ENCODE measurements at places on chromosomes 1 and 21.

DNA sequence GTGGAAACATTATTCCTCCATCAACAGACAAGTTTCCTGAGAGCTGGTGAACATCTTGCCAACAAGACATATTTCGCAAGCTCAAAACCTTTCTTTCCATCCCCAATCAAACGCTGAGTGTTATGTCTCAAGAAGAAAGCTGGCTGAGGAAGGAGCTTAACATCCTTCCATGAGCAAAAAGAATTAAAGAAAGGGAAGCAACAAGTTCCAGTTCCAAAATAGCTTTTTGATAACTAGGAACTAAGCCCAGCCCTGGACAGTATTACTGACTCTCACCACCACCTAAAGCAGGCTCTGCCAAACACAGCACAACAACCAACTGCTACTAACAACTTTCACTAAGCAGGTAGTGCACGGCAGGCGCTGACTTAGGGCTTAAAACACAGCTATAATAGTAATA lies 50.2 kb downstream of the CAPZB start:
- DNase-seq = no peak

DNA sequence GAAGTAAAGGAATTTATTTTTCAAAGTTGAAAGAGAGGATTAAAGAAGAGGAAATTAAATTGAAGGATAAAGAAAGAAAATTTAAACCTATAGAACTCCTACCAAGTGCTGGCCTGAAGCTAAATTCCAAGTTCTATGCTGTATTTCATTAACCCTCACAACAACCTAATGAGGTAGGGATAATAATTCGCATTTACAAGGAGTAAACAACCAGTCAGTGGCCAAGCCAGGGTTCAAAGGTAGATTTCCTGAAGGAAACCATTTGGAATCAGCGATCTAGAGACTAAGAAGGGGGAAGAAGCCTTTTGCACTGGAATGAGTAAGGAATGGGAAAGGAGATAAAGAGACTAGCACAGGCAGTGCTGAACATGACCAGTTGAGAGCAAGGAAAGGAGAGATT lies 265.8 kb upstream of the ST6GALNAC5 start:
- no peak for DNase-seq

- DNase-seq = no peak
These were observed 7.9 kb upstream of the BACE2 start for GRCh38 chr21:41160036-41160435.

- no peak for DNase-seq
These were observed 268.2 kb upstream of the FOXD3 start for GRCh38 chr1:63054184-63054583.

- no peak for DNase-seq
These were observed 4.2 kb upstream of the C1orf141 start for GRCh38 chr1:67138813-67139499.

DNA sequence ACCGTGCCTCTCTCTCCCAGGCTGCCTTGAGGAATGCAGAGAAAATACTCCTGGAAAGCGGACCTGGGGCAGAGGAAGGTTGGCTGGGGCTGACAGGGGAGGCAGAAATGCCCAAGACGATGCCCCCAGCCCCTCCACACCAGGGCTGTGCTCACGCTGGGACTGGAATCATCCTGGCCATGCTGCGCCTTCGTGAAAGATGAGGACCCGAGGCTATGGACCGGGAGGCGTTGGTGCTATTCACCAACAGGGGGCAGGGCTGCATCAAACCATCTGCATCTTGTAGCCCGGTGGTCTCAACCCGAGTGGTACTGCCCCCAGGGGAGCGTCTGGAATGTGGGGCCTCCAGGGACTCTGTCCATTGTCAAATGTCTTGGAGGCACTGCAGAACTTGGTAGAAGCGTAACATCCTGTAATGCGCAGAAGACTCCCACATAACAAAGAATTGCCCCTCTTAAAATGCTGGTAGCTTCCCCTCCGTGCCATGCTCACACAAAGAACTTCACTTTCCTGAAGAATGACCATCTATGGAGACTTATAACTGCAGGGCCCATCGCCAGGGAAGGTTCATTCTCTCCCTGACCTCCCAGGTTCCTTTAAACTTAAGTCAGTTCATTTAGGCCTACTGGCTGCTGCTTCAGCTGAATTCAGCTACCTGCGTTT lies 251.2 kb downstream of the RRAGC start:
- peak; percentile 33 for DNase-seq

GRCh38 chr1:114468047-114468446 lies 43.0 kb downstream of the TRIM33 start:
- no peak for DNase-seq

- DNase-seq = no peak
These were observed 12.9 kb downstream of the NRIP1 start for GRCh38 chr21:15051644-15052458.

GRCh38 chr1:47501069-47501468 lies 63.2 kb downstream of the FOXD2 start:
- DNase-seq = no peak

- DNase-seq = no peak
These were observed 46.5 kb upstream of the PARP1 start for GRCh38 chr1:226454349-226454748.

DNA sequence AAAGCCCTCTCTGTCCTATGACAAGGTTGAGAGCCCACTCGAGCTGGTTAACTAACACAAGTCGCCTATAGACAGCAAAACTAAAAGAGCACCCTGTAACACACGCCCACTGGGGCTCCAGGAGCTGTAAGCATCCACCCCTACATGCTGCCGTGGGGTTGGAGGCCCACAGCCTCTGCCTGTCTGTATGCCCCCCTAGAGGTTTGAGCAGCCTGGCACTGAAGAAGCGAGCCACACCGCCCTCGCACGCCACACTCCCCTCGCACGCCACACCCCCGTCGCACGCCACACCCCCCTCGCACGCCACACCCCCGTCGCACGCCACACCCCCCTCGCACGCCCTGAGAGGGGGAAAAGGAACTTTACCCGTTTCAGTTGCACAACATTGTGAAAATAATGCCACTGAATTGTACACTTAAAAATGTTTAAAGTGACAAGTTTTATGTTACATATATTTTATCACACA lies 13.2 kb upstream of the HMGCL start:
- peak; percentile 80 for DNase-seq

GRCh38 chr1:207499573-207499972 lies 3.6 kb downstream of the CR1 start:
- peak; percentile 67 for DNase-seq

- no peak for DNase-seq
These were observed 47.3 kb upstream of the CTBS start for GRCh38 chr1:84621553-84621952.

DNA sequence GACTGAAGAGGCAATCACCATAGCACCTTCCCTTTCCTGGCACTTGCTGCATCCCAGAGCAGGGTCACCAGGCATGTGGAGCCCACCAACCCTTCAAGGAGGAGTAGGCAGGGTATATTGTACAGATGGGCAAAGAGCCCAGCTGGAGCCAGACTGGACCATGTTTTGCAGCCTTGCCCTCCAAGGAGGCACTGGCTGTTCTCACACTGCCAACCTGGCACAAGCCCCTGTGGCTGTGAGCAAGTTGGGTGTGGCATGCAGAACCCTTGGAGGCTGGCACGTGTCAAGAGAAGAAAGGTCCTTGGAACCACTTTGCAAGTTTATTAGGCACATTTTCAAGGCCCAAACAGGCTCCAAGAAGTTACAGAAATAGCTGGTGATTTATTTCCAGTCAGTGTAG lies 146.4 kb downstream of the FOXD2 start:
- no peak for DNase-seq

GRCh38 chr1:171793636-171794035 lies 12.2 kb downstream of the METTL13 start:
- no peak for DNase-seq

All from stimulated activated naive CD8-positive, alpha-beta T cell treated with anti-CD3 and anti-CD28 coated beads, Interleukin-15, Interleukin-2, amounts not matched to agents 100 U/mL and 50 U/mL, for 24 hours (primary cell).